Prostate gland (tissue), 2 donors: ENCODE measurements at places on chromosomes 12 and 14. TPM values are rescaled to one million over a fixed set of nuclear protein-coding genes. Genes with fewer than 3 reads are reported as not detected.

DNA sequence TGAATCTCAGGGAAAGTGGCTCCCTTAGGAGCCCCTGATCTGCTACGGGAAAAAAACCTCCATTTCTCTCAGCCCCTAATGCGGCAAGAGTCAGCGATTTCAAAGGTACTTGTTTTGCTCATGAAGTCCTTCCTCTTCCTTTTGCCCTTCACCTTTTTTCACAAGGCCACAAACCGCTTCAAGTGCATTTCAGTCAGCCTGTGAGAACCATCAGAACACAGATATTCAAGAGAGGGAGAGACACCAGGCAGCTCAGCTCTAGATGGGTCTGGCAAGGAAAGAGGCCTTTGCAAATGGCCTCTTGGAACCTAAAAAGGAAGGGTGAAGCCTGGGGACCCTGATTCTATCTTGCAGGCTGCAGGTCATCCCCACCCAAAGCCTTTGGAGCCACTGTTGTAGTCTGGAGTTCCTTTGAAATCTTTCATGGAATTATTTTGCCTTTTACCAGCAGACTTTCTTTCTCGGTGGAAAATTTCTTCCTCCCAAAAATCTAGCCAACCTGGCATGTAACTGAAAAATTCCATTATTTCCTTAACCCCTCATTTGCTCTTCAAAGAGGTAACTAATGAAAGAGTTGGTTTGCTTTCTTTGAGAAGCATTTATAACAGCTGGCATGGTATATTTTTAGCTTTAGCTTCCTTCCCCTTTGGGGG is 145.0 kb downstream of the SAMD4A start:
- no peaks in the 10 kb centered on the region for H3K27me3 ChIP-seq
- DNase-seq = no peak
- H3K4me3 ChIP-seq = no peak overlapping the region
- H3K4me1 ChIP-seq = no peaks in the 10 kb centered on the region

GRCh38 chr12:116050275-116050674 is 227.2 kb downstream of the MED13L start:
- no peak overlapping the region for H3K4me3 ChIP-seq
- H3K27ac ChIP-seq = no peak overlapping the region
- no peaks in the 10 kb centered on the region for H3K27me3 ChIP-seq
- no peak for DNase-seq
- no peaks in the 10 kb centered on the region for H3K36me3 ChIP-seq
- no peaks in the 10 kb centered on the region for H3K4me1 ChIP-seq

DNA sequence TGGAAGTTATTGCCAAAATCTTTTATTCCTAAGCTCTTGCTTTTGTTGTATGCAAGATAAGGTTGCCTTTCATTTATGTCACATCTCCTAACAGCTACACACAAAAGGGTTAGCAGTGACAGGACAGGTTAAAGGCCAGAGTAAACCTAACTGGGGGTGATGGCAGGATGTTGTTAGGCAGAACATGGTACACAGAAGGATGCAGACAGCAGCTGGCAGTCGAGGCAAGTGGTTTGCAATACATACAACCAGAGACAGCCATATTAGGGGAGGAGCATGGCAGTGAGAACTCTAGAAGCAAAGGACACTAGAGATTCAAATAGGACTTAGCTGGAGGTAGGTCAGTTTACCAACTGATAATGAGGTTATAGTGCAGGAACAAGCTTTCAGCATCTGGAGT is 2.7 kb upstream of the ABCD2 start:
- no peak overlapping the region for H3K27ac ChIP-seq
- no peaks in the 10 kb centered on the region for H3K36me3 ChIP-seq
- DNase-seq = no peak
- H3K4me1 ChIP-seq = peaks cover 2% of the 10 kb centered on the region

DNA sequence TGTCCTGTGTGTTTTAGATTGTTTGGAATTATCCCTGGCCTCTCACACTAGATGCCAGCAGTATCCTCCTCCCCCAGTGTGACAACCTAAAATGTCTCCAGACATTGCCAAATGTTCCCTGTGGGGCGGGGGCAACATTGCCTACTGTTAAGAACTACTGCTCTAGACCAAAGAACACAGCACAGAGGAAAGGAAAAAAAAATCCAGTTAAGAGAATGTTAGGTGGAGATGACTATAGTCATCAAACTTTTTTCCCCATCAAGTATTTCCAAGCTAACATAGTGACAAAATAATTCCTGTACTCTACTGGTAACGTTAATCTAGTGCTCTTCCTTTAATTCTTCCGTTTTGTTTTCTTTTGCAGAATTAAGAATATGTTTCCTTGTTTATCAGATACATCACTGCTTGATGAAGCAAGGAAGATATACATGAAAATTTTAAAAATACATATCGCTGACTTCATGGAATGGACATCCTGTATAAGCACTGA is 3.5 kb downstream of the CDKN1B start:
- peaks cover under 1% of the 10 kb centered on the region for H3K4me1 ChIP-seq
- H3K27ac ChIP-seq = peak overlapping the region; percentile 100
- H3K27me3 ChIP-seq = no peaks in the 10 kb centered on the region
- no peak for DNase-seq

GRCh38 chr12:68776976-68777610 is 30.9 kb upstream of the MDM2 start:
- no peaks in the 10 kb centered on the region for H3K36me3 ChIP-seq
- DNase-seq = no peak
- H3K4me3 ChIP-seq = no peak overlapping the region
- no peak overlapping the region for H3K27ac ChIP-seq
- no peaks in the 10 kb centered on the region for H3K4me1 ChIP-seq
- H3K27me3 ChIP-seq = no peaks in the 10 kb centered on the region

DNA sequence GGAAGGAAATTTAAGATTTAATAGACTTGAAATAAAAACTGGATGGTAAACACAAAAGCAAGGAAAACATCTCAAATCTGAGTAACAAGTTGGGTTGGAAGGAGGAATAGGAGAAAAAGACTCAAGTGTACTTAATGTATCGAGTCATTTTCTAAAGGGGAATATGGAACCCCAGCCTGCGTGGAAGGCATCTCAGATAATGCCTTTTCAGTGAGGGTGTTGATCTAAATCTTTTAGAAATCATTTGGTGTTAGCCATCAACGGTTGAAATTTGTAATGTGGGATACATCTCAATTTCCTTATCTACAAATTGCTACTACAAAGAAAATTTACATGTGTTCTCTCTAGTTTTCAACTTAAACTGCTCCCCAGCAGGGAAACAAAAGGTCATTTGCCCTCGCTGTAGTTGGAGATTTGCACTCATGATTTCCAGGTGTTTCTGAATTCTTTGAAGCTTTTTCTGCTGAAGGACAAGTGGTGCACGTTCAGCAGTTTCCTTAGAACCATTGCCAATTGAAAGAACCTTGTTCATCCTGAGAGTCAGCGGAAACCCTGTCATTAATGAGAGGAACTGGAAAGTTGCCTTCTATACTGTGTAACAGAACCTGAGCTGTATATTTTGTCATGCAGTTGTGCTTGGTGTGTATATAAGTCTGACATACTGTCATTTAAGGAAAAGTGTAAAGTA is 2.2 kb downstream of the PCBP2 start:
- H3K27ac ChIP-seq = no peak overlapping the region
- H3K4me3 ChIP-seq = no peak overlapping the region
- H3K36me3 ChIP-seq = peaks cover 8% of the 10 kb centered on the region
- H3K4me1 ChIP-seq = peaks cover 6% of the 10 kb centered on the region

GRCh38 chr12:50201987-50202521 is 34.9 kb upstream of the CERS5 start:
- peaks cover 8% of the 10 kb centered on the region for H3K4me1 ChIP-seq
- H3K27me3 ChIP-seq = no peaks in the 10 kb centered on the region
- peaks cover 5% of the 10 kb centered on the region for H3K36me3 ChIP-seq
- no peak overlapping the region for H3K4me3 ChIP-seq
- peak; percentile 67 for DNase-seq

GRCh38 chr12:132146098-132146497 is 1.8 kb downstream of the NOC4L start:
- H3K36me3 ChIP-seq = peaks cover 5% of the 10 kb centered on the region
- H3K4me3 ChIP-seq = no peak overlapping the region
- no peak overlapping the region for H3K27ac ChIP-seq
- DNase-seq = no peak
- peaks cover 14% of the 10 kb centered on the region for H3K4me1 ChIP-seq
- no peaks in the 10 kb centered on the region for H3K27me3 ChIP-seq

- no peak overlapping the region for H3K27ac ChIP-seq
- no peak for DNase-seq
- H3K4me1 ChIP-seq = no peaks in the 10 kb centered on the region
- H3K27me3 ChIP-seq = no peaks in the 10 kb centered on the region
- no peak overlapping the region for H3K4me3 ChIP-seq
Measured at GRCh38 chr14:55426891-55427290, 13.5 kb downstream of the TBPL2 start.

DNA sequence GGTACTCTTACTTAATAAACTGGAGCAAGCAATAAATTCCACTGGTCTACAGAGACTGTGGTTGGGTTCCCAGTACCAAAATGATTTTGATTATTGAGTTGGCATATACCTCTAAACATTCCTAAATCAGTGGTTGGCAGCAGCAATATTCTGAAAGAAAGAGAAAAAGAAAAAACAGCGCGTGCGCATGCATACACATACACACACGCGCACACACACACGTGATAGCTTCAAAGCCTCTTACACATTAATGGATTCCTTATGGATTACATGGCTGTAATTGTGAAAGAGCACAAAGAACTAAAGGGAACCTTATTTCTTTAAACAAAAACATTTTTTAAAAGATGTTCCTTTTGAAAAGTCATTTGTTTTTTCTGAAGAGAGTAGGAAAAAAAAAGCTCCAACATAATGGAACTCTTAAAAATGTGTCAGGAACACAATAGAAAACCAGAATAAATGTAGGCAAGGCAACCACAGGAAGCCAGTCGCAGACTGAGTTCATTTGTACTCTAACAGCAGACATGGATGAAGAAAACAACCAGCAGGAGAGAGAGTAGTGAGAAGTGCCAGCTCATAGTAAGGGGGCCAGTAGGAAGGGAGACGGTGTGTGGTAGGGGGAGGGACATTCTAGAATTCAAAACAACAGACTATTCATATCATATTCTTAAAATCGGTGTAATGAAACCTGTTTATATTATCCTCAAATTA is 80.0 kb downstream of the DRAM1 start:
- DNase-seq = no peak
- H3K4me1 ChIP-seq = no peaks in the 10 kb centered on the region
- H3K4me3 ChIP-seq = no peak overlapping the region
- H3K36me3 ChIP-seq = no peaks in the 10 kb centered on the region
- H3K27me3 ChIP-seq = no peaks in the 10 kb centered on the region
- H3K27ac ChIP-seq = no peak overlapping the region

GRCh38 chr12:97368462-97369163 is 94.0 kb upstream of the RMST start:
- H3K36me3 ChIP-seq = no peaks in the 10 kb centered on the region
- H3K4me3 ChIP-seq = no peak overlapping the region
- H3K27ac ChIP-seq = no peak overlapping the region
- DNase-seq = no peak
- H3K4me1 ChIP-seq = no peaks in the 10 kb centered on the region

GRCh38 chr14:74614508-74615495 is 2.8 kb upstream of the LTBP2 start:
- peaks cover 4% of the 10 kb centered on the region for H3K27me3 ChIP-seq
- no peaks in the 10 kb centered on the region for H3K36me3 ChIP-seq
- no peak for DNase-seq

DNA sequence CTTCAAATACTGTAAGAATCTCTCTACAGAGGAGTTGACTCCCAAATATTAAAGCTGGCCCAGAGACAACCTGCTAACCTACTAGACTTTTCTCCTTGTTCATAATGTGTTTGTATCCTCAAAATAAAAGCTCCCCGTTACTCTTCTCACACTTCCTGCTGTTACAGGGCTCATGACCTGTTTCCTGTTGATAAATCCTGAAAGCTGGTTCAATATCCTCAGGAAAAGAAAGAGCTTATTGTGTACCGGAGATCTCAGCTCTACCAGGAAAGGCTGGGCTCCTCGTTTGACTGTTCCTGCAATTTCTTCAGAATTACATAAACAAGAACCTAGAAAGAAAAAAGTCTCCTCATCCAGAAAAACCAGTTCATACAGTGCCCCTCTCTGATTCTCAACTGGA is 30.8 kb downstream of the CLEC1A start:
- H3K27me3 ChIP-seq = no peaks in the 10 kb centered on the region
- no peaks in the 10 kb centered on the region for H3K36me3 ChIP-seq
- DNase-seq = no peak
- H3K27ac ChIP-seq = peak overlapping the region; percentile 37
- no peaks in the 10 kb centered on the region for H3K4me1 ChIP-seq

DNA sequence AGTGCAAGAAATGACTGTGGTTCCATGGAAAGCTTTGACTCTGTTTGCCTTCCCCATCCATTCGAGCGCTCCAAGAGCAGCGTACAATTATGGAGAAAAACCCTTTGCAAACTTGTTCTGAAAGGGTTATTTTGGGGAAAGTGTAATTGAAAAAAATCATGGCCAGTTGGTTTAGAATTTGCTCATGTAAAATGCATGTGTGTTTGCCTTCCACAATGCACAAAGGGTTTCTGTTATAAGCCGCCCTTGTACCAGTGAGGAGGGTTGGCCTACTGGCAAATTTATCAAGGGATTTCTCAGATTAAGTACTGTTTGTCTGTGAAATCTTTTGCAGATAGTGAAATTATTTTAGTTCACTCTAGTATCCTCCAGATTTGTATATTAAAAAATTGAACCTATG is 62.7 kb upstream of the PELI2 start:
- H3K4me3 ChIP-seq = no peak overlapping the region
- H3K27ac ChIP-seq = no peak overlapping the region
- no peaks in the 10 kb centered on the region for H3K36me3 ChIP-seq
- H3K4me1 ChIP-seq = no peaks in the 10 kb centered on the region

GRCh38 chr12:13849456-13849855 is 131.9 kb downstream of the GRIN2B start:
- no peak overlapping the region for H3K4me3 ChIP-seq
- no peaks in the 10 kb centered on the region for H3K36me3 ChIP-seq

- no peak overlapping the region for H3K4me3 ChIP-seq
- no peaks in the 10 kb centered on the region for H3K27me3 ChIP-seq
- H3K27ac ChIP-seq = no peak overlapping the region
- no peaks in the 10 kb centered on the region for H3K36me3 ChIP-seq
Measured at GRCh38 chr12:108907839-108908351, 28.0 kb downstream of the DAO start.

DNA sequence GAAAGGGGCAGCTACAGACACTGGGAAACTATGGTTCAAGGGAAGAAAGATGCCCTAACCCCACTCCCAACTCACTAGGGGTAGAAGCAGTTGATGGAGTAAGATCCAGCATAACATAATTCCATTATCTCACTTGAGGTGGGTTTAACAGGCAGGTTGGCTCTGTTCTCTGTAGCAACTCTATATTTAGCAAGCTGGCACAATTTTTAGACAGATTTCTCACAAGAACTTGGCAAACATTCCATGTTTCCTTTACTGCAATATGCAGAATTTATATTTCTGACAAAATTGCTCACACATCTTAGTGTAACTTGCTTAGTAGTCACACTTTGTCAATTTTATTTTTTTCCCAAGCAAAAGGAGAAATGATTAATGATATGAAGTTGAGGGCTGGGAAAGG is 475.4 kb downstream of the RMST start:
- H3K4me1 ChIP-seq = no peaks in the 10 kb centered on the region
- no peaks in the 10 kb centered on the region for H3K36me3 ChIP-seq
- no peak for DNase-seq
- no peaks in the 10 kb centered on the region for H3K27me3 ChIP-seq
- H3K27ac ChIP-seq = no peak overlapping the region
- no peak overlapping the region for H3K4me3 ChIP-seq

Gene RASSF9
- 1.4 TPM for total RNA-seq

Gene RPGRIP1
- total RNA-seq = 6.8 TPM

Gene RHOJ
- 6.6 TPM for total RNA-seq
